Thymus (tissue), 14 donors: ENCODE measurements at places on chromosomes 5 and 9. TPM values are rescaled to one million over a fixed set of nuclear protein-coding genes. Genes with fewer than 3 reads are reported as not detected.

The SMIM33 gene
- 0.05 TPM for polyA plus RNA-seq

The CLINT1 gene
- polyA plus RNA-seq, result 54.1 TPM

The WDR38 gene
- polyA plus RNA-seq, result 0.30 TPM

The NIPAL4 gene
- polyA plus RNA-seq, result 6.1 TPM

The CCDC192 gene
- polyA plus RNA-seq, result 0.11 TPM

The ZNF483 gene
- 1.1 TPM for polyA plus RNA-seq

The SPATA31D4 gene
- 0.05 TPM for polyA plus RNA-seq

The HMMR gene
- 6.2 TPM for polyA plus RNA-seq

The LCNL1 gene
- polyA plus RNA-seq, result 5.0 TPM

The CCL27 gene
- polyA plus RNA-seq, result 48.4 TPM

The CXCL14 gene
- 17.0 TPM for polyA plus RNA-seq

The CCL28 gene
- polyA plus RNA-seq, result 6.5 TPM

The PCDH1 gene
- 5.1 TPM for polyA plus RNA-seq

The CNTLN gene
- polyA plus RNA-seq, result 2.9 TPM

The JADE2 gene
- polyA plus RNA-seq, result 14.1 TPM

The DND1 gene
- 5.0 TPM for polyA plus RNA-seq

The DCAF12 gene
- 17.9 TPM for polyA plus RNA-seq

The LOX gene
- 5.2 TPM for polyA plus RNA-seq

The GPRIN1 gene
- polyA plus RNA-seq, result 0.82 TPM

The TOR4A gene
- 2.1 TPM for polyA plus RNA-seq

The KCNN2 gene
- polyA plus RNA-seq, result 1.1 TPM

The ZNF366 gene
- polyA plus RNA-seq, result 0.59 TPM

The FAXDC2 gene
- polyA plus RNA-seq, result 17.6 TPM

The TRAF1 gene
- polyA plus RNA-seq, result 21.7 TPM

The HAND1 gene
- 0.68 TPM for polyA plus RNA-seq

The NR4A3 gene
- polyA plus RNA-seq, result 13.6 TPM

The CDH18 gene
- 0.05 TPM for polyA plus RNA-seq

The STING1 gene
- 58.3 TPM for polyA plus RNA-seq

The RANBP3L gene
- 0.41 TPM for polyA plus RNA-seq

The CRHBP gene
- polyA plus RNA-seq, result 0.78 TPM

The ZNF454 gene
- polyA plus RNA-seq, result 1.0 TPM
